Pulmonary artery endothelial cell (primary cell): ENCODE measurements at places on chromosomes 5 and 9.

DNA sequence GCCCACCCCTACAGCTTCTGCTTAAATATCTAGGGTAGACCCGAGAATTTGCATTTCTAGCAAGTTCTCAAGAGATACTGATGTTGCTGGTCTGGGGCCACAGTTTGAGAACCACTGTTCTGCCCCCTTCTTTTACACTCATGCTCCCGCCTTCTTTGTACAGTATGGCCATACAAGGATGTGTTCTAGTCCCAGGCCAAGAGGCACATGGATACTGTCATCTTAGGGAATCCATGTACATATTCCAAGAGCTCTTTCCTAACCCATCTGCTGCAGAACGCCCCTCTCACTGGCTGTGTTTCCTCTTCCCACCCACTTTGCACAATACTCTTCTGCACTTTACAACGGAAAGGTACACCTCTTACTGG, 44.4 kb downstream of the FGF18 start:
- no peak for DNase-seq

DNA sequence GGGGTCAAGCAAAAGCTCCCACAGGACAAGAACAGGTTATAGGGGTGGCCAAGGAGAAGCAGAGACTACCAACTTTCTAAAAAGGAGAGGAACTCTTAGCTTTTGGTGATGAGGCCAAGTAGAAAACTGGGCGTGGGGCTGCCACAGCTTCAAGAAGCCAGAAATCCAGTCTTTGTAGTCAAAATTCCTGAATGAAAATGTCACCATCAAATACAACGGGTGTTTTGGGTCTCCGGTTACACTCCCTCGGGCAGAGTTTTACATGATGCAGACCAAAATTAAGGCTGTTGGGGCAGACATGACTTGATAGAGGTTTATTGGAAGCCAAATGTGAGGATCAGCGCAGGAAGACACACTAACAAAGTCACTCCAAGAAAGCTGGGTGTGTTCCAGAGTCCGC, 29.4 kb upstream of the N4BP3 start:
- DNase-seq, result no peak

DNA sequence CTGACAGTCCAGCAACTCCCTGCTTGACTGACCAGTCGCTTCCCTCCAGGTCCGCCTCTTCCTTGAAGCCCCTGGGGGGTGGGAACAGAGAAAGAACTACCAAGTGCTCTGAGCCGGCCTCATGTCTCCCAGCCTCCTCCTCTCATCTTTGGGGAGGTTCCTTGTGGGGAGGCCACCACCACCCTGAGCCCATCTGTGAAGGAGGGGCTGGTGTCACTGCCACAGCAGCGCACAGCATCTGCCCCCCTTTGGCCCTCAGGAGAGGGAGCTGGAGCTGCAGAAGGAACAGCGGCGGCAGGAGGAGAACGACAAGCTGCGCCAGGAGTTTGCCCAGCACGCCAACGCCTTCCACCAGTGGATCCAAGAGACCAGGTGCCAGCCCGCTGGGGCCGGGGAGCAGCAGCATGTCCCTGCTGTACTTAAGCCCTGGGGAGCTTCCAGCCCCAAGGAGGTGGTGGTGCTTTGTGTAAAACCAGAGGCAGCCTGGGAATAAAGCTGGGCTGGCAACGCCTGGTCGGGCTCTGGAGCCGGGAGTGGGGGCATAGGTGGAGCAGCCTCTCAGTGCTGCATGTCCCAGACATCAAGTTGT, 29.4 kb downstream of the DYNC2I2 start:
- DNase-seq, result no peak

- no peak for DNase-seq
These were observed 39.0 kb downstream of the ADCY2 start for GRCh38 chr5:7434914-7435313.

DNA sequence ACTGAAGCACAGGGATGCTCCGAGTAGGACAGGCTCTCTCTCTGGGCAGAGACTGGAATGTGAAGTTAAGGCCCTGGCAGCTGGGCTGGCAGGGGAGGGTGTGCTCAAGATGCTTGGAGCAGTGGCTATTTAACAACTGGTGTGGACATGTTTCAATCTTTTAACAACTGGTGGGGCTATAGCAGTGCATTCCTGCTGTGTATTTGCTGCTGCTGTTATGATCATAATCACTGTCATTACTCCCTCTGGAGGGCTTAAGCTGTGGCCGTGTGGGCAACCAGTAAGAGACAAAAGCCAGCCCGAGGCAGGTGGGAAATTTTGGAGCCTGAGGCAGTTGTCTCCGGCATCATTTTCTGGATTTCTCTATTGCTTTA, 33.3 kb upstream of the PTGS1 start:
- DNase-seq, result no peak

DNA sequence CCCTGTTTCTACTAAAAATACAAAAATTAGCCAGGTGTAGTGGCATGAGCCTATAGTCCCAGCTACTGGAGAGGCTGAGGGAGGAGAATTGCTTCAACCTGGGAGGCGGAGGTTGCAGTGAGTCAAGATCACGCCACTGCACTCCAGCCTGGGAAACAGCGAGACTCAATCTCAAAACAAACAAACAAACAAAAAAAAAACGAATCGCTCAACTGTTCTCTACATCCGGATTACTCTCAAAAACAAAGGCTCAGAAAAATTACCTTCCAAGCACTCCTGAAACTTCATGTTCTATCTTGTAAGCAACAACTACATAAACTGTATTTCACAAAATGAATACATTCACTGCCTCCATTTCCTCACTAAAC, 14.0 kb downstream of the UBAP2 start:
- DNase-seq, result no peak

DNA sequence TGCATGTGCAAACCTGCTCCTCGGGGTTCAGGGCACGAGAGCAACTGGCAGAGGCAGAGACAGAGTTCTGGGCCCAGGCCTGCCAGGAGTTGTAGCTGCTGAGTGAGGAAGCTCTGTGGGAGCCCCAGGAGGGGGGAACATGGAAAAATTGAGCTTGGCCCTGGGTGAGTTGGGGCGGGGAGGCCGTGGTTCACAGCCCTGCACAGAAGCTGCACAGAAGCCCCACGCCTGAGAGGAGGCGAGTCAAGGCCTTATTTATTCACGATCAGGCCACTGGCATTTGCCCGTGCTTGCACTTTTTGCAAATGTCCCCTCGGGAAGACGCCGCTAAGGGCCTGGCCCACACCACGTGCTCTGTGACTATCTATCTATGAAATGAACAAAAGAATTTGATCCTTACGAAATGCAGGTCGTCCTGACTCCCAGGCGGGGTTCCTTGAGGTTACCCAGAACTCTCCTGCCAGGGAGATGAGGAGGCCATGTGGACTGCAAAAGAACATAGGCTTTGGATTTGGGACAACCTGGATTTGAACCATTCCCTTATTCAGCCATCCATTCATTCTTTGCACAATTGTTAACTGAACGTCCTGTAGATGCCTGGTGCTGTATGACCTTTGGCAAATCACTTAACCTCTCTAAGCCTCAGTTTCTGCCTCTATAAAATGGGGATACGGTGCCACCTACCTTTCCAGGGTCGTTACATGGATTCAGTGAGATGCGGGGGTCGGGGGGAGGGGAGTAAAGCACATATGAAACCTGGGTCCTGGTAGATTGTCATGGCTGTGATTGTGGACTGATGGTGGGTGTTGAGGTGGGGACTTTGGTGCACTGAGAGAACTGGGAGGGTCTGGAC, 17.9 kb downstream of the COL27A1 start:
- DNase-seq, result no peak

DNA sequence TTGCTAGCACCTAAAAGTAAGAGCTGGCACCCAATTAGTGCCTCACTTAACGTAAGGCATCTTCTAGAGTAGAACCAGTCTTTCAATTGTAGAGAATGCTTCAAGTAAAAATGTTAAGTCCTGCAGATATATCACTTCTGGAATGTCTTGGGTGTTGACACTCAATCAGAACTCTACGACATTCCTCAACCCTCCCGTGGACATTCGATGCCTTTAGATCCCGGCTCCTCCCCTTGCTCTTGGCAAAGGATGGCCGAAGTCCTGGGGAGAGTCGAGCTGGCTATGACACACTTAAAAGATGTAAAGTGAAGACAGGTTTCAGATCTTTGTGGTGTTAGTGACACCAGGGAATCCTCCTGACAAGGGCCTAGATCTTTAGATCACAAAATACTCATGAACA, 87.5 kb upstream of the ERCC6L2 start:
- no peak for DNase-seq

GRCh38 chr5:116038817-116039216, 6.5 kb downstream of the ARL14EPL start:
- no peak for DNase-seq

DNA sequence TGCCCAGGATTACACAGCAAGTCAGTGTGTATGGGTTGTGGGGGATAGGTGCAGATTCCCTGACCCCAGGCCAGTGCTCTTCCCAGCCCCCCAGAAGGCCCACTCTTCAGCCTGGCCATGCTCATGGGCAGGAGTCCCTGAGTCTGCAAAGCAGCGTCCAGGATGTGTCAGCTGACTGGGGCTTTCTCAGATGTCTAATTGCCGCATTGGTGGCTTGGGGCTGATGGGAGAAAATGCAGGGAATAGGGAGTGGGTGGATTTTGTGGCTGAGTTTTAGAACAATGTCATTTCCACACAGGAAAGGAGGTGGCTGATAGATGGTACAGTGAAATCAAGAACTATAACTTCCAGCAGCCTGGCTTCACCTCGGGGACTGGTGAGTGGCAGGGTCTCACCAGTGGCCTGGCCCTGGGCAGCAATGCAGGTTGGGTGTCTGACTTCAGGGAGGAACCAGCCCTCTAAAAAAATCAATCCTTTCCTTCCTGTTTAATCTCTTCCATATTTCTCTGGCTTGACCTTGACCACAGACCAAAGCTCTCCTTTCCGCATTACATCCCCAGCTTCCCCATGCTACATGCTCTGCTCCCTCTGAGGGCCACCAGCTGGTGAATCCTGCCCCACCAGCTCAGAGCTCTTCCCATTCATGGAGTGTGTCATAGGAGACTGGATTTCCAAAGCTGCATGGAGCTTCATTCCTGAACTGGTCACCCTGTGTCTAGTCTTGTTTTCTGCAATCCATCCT, 14.2 kb downstream of the GLIPR2 start:
- DNase-seq, result no peak

DNA sequence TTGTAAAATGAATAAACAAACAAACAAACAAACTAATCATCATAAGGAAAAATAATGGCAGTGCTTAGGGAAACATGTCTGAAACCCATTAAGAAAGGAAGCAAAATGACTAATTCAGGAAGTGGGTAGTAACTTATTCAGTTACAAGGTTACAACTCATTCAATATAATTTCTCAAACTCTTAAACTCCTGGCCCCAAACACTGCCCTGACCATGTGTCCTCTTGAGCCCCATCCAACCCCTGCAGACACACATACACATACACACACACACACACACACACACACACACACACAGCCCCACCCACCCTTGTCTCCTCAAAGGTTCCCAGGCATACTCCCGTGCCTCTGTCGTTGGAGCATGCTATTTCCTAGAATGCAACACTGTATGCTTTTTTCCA, 193.9 kb downstream of the SEC61B start:
- no peak for DNase-seq

DNA sequence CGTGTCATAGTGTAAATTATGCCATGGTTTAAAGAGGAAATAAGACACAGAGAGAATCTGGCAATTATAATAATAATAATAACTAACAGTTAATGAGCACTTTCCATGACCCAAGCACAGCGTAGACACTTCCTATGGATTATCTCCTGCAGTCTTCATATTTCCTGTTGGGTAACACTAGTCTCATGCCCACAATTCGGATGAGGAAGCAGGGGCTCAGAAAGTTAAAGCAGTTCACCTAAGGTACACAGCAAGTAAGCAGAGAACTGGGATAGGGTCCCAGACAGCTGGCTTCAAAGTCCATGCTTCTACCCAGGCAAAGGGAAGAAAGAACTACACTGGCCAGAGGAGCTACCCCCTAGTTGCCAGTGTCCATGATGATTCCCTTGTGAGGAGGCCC, 27.9 kb upstream of the TGFBI start:
- no peak for DNase-seq

- DNase-seq, result no peak
These were observed 225.4 kb upstream of the RFX3 start for GRCh38 chr9:3751125-3751758.

DNA sequence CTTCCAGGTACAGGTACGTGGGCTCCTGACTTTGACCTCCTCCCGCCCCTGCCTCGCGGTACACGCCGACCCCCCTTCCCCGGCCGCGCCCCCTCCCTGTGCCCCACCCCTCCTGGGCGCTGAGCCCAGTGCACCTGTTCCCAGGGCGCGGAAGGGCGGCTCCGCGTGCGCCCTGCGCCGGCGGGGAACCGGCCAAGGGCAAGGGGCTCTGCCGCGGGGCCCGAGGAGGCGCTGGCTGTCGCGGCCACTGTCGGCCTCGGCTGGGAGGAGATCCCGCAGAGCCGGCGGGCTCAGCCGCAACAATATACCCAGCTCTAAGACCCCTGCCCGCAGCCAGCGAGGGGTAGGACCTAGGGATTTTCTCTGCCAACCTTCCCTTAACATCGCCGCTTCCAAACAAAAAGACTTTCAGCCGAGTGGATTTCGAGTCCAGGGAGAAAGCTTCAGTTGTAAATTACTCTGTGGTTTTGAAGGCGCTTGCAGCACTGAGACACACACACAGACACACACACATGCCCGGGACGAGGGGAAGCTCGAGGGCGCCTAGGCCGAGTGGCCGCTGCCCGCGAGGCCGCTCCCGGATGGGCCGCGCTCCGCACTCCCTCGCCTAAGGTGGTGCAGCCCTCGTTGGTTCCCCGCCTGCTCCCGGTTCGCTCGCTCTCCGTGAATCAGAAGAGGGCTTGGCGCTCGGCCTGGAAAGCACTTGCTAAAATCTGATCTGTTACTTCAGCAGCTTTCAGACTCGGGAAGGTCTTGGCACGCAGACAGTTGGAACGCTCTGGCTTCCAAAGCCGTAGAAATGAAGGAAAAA, 1.2 kb downstream of the FGF18 start:
- DNase-seq, result no peak

DNA sequence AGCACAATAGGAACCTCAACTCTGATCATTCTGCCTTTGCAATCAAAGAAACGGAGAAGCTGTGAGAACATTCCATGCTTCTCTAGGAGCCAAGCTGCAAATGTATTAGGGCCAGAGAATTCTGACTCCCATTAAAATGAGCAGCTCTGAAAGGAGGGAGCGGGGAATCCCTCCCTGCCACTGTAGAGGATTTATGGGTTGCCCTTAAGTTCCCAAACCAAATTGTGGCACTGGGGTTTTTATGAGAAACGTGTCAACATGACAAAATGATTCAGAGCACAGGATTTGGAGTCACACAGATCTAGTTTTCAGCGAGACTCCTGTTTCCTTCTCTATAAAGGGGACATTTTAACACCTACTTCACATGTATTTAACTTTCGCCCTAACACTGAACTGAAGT, 1.8 kb downstream of the IL6ST start:
- DNase-seq, result no peak
